ENCODE measurements at places on chromosomes 5 and 9.

- DNase-seq = no peak
Measured at GRCh38 chr5:153824909-153825308, 213.8 kb downstream of the FAM114A2 start.

- no peak for DNase-seq
Measured at GRCh38 chr5:92402045-92402444, 1018.9 kb upstream of the ARRDC3 start.

DNA sequence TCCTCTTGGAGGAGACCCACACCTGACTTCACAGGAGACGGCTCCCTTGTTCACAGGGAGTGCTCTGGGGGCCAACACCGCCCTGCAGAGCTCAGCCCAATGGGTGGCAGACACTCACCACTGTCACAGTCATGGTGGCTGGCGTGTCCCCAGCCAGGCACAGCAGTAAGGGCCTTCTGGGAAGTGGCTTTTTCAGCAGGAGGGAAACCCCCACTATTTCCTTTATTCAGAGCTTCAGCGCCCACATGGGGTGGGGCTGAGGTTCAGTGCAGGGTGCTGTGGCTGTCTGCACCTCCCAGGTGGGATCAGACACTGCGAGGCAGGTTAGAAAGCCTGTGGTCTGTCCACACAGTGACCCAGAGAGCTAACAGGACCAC lies 3.6 kb upstream of the SNAPC4 start:
- DNase-seq = peak; percentile 52

- DNase-seq = no peak
Measured at GRCh38 chr5:24681106-24681505, 36.3 kb upstream of the CDH10 start.

GRCh38 chr9:17536027-17536426 lies 42.8 kb upstream of the SH3GL2 start:
- no peak for DNase-seq

DNA sequence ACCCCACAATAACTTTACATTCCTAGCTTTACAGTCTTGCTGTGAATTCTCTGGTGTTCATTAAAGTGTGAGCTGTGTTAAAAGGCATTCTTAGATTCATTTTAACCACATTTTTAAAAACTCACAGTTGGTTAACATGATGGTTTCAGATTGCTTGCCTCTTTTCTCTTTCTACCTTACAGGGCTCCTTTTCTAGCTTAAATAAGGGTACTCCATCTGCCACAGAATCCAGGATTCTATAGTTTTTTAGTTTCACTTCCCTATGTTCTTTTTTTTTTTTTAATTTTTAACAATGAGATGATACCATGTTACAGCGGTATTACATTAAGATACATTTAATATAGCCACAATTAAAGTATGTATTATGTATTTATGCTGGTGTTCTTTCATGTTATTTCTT lies 3.9 kb upstream of the FBXO4 start:
- DNase-seq = no peak

- no peak for DNase-seq
Measured at GRCh38 chr5:101102506-101102905, 199.4 kb upstream of the ST8SIA4 start.

GRCh38 chr9:27088981-27089380 lies 20.0 kb upstream of the TEK start:
- DNase-seq = no peak

DNA sequence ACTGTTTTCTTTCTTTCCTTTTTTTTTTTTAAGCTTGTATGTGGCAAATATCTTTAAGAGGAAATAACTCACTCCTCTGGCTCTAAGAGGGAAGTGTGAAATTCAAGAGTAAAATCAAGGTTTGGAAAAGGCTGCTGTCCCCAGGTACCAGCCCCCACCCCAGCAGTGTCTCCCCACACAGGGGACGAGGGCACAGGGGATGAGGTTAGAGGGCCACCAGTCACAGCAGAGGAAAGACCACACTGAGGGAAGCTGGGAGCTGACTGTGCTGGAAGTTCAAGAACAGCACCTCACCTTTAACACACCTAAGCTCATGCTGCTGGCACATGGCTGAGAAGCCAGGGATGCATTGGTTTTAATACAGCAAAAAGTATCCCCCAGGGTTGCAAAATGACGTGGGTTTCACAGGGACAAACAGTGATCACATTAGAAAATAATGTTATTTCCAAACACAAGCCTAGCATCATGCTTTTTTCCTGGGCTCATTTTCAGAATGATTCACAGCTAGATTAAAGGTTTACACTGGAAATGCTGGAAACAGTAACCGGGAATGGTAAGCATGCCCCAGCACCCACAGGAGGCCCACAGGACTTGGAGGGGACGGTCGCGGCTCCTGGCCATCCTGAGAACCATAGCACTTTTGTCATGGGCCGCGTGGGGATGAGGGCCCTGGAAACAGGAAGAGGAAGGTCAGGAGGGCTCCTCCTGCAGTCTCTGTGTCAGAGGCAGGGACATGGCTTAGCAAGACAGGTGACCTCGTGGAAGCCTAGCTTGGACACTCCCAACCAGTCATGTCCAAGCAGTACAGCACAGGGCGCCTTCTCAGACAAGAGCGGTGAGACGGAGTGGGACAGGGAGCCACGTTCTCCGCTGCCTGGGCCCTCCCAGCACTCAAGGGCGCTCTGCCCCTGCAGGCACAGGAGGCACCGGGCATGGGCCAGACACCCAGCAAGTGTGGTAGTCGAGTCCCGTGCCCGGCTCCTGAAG lies 6.9 kb downstream of the LPCAT1 start:
- no peak for DNase-seq

DNA sequence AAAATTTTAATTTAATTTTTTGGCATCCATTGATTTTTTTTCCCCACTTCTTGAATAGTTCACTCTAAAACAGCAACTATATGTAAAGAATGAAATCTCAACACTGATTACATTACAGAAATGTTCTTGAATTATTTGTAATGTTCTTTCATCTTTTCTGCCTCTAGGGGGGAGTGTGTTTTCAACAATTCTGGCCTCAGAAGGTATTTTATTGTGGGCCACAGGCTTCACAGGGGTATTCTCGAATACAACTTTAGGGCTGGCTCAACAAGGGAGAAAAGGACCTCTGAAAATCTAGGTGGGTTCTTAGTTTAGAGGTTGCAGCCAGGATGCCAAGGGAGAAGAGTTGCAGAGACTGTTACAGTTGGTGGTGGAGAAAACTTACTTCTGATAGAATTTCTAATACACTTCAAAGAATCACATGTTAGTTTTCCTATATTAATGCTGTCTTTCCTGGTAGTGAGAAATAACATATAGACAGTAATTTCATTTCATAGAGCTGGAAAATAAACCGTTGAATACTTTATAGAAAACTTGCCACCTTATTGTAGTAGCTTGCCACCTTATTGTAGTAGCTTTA lies 3.6 kb upstream of the NPR3 start:
- no peak for DNase-seq

- no peak for DNase-seq
Measured at GRCh38 chr9:97900738-97901565, 21.3 kb downstream of the TRMO start.

DNA sequence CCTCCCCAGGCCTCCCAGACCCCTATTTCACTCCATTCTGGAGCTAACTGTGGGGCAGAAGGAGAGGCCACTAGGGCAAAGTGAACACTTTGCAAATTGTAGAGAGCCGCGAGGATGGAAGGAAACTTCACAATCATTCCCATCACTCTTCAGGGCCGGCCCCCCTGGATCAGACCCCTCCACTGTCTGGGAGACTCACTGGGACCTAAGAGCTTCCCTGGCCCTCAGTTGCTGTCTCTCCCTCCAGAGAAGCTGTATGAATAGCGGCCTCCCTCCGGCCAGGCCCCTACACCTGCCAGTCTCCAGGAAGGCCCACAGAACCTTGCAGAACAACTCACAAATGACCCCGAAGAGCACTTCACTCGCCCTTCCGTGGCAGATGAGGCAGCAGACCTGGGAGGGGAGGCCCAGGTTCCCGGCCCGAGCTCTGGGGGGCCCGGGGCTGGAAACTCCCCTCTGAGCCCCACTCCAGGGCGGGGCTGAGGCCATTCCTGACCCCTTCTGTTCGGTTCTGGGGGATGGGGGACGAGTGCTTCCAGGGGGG lies 141.9 kb upstream of the IER5L start:
- DNase-seq = no peak

- no peak for DNase-seq
Measured at GRCh38 chr5:135642488-135642870, 63.7 kb upstream of the CXCL14 start.
